ENCODE measurements at places on chromosomes 12 and 14.

DNA sequence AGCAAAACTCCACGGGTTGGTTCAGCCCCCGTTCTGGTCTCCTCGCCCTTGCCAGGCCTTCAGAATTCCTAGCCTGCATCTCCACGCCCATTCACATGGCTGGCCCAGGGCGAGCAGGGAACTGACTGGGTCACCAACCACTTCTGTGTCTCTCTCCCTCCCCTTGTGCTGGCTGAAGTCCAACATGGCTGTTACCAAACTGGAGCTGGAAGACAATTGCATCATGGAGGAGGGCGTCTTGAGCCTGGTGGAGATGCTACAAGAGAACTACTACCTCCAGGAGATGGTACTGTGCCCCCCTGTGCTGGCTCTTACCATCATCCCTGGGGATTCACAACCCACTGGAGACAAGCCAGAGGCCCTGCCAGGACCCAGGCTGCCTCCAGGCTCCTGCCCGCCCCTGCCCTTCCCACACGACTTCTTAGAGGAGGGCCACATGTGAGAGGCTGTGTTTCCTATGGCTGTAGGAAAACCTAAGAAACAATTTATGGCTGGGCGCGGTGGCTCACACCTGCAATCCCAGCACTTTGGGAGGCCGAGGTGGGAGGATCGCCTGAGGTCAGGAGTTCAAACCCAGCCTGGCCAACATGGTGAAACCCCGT is 9.9 kb downstream of the LRRC74A start:
- no peak for DNase-seq

DNA sequence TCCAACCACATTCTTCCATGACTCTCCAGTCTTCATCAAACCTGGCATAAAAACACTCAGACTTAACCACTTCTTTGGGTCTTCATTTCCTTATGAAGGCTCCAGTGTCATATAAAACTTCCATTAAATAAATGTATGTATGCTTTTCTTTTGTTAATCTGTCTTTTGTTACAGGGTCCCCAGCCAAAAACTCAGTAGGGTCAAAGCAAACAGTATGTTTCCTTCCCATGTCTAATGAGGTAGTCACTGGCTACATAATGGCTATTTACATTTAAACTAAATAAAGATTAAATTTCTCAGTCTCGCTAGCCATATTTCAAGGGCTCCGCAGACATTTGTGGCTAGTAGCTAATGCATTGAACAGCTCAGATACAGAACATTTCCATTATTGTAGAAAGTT is 40.1 kb upstream of the STAB2 start:
- DNase-seq = no peak

- DNase-seq = no peak
These were observed 592.9 kb downstream of the FSCB start for GRCh38 chr14:43914041-43914693.

DNA sequence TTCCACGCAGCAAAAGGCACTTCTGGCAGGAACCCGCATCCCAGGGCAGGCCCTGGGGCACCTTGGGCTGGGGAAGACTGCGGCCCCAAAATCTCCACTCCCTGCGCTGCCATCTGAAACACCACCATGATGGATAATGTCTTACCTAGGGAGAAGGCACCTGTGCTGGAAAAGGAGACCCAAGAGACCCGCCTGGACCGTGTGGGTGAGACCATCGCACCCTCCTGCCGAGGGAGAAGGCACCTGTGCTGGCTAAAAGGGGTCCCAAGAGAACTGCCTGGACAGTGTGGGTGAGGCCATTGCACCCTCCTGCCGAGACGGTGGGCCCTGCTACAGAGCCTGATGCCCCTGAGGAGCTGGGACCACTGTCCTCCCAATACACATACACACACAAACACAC is 24.8 kb upstream of the INF2 start:
- DNase-seq = no peak

GRCh38 chr12:129665414-129665813 is 238.4 kb downstream of the TMEM132D start:
- no peak for DNase-seq

DNA sequence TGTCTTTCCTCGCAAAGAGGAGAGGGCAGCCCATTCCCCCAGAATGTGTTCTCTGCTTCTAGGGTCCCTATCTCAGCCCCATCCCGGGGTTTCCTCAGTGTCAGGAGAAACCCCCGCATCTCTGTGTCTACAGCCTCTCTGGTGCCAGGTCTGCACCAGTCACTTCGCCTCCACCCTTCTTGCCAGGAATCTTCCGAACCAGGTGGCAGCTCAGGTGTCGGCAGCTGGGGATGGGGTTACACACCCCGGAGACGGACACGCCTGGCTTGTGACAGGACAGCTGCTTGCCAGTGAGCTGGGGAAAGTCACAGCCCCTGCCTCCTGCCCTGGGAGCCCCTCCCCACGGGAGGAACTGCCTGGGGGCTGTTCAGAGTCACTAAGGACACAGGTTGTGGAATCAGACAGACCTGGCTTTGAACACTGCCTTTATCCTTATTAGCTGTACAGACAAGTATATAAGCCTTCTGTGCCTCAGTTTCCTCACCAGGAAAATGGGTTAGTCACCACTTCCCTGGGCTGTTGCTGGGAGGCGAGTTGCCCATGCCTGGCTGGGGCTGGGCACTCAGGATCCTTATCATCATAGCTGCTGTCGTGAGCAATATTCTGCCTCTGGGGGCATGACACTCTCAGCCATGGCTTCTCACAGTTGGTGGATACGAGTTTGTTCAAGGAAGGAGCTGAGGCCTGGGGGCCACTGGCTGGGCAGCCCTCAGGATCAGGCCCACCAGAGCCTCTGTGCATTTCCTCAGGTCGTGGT is 10.8 kb downstream of the HIP1R start:
- no peak for DNase-seq

DNA sequence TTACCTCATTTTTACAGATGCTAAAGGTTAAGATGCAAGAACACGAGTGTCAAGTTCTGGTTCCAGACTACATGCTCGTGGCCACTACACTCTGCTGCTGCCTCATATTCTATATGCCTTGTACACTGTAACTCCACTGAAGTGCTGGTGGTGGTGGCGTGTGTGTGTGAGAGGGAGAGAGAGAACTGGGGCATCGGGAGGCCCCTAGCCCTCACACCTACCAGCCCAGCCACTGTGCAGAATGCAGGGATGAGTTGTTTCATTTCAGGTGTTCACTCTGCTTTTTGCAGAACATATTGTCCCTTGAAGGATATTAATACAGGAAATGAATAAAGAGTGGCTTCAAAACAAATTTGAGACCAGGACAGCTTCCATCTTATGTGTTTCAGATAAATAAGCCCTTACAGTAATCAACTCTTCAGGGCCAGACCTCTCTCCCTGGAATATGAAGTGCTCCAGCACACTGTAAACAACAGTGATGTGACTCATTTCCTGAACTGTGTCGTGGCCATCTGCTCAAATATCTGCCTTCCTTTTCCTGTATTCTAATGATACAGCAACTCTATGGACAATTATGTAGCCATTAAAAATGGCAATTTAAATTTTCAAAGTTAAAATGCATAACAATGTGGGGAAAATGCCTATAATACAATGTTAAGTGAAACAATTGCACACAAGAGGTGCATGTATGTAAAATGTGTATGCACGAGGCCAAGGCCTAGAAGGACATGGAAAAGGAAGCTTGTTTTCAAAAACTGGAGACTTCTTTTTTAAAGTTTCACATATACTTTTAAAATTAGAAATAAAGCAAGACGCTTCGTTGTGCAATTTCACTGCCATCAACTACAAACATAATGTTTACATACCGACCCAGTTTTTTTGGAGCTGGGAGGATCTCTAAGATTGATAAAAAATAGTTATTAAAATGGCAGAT is 215.4 kb downstream of the PELI2 start:
- no peak for DNase-seq

GRCh38 chr12:93323625-93324329 is 53.9 kb upstream of the NUDT4 start:
- no peak for DNase-seq

DNA sequence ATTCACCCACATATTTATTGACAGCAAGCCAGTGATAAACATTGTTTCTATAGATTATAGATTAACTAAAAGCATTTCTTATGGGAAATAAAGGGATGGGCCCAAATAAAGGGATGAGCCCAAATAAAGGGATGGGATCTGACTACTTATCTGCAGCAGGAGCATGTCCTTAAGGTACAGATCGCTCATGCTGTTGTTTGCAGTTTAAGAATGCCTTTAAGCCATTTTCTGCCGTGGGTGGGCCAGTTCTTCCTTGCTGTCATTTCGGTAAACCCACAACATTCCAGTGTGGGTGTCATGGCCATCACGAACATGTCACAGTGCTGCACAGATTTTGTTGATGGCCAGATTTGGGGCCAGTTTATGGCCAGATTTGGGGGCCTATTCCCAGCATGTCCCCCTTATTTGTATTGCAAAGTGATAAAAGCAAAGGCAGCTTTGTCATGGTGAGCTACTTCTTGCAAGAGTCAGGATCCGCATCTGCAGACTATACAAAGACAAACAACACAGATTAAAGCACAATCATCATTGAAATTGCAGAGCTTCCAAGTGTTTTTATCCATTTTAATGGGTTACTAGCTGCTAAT is 700.7 kb downstream of the LRFN5 start:
- no peak for DNase-seq

GRCh38 chr14:76759589-76759988 is 1.7 kb upstream of the VASH1 start:
- no peak for DNase-seq

- no peak for DNase-seq
These were observed 114.0 kb downstream of the PRMT8 start for GRCh38 chr12:3604748-3605586.

- DNase-seq = peak; percentile 27
These were observed 26.3 kb upstream of the TC2N start for GRCh38 chr14:91893669-91894068.

GRCh38 chr14:61140271-61140670 is 140.9 kb downstream of the TMEM30B start:
- no peak for DNase-seq

- DNase-seq = no peak
These were observed 32.0 kb upstream of the CCDC60 start for GRCh38 chr12:119302451-119303080.
